ENCODE measurements at places on chromosomes 12 and 14.

DNA sequence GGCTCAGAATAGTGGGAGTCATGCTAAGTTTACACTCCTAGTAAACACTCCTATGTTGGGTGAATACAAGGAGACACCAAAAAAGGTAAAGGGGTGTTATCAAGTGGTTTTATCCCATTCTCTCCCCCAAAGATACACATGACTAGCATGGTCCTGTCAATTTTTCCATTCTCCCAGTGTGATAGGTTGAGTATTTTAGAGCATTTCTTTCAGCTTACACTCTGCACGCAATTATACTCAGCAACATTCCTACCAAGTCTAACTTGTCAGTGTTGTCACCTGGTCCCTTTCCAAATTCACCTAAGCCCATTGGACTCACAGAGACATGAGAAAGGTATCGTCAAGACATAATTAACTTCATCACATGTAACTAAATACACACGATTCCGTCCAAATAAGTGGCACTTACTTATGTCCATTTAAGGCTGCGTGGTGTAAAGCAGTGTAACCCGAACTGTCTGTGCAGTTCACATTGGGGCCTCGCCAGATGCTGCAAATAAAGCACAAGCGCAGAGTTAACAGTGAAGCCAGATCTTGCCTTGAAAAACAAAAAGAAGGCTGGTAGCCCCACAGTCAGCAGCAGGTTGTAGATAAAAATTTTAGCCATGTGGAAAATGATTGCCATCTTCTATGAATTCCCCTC is 159.7 kb downstream of the ANKS1B start:
- no peak for DNase-seq

DNA sequence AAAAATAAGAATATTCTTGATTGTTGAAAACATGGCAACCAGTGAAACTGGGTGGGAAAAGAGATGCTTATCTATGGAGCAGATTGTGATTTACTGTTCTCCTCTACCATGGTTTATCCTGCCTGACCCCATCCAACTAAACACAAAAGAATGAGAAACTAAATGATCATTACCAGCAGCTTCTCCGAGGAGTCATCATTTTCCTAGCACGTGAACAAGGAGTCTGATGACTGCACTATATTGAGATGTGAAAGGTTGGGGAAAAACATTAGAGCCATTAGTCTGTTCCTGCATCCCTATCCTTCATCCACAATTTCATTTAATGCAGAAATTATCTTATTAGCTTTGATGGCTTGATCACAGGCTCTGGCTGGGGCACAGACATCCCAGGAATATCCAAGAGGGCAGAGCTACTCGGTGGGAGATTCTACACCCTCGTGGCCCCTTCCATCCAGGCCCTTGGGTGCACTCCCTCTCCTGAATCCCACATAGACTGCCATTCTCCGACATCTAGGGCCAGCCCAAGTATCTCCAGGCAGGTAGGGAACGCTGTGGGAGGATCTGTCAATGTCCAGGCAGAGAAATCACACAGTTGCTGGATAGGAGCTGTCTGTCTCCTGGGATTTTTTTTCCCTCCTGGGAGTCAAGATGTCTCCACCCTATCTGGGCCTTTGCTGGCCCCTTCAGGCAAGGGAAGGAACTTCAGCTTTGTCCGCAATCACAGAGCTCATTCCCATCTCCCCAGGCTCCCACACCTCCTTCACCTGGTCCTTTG is 43.3 kb upstream of the DHRS4 start:
- no peak for DNase-seq

GRCh38 chr12:116675339-116676107 is 62.3 kb downstream of the SPRING1 start:
- no peak for DNase-seq

GRCh38 chr12:16716928-16717327 is 111.0 kb upstream of the LMO3 start:
- DNase-seq: no peak

DNA sequence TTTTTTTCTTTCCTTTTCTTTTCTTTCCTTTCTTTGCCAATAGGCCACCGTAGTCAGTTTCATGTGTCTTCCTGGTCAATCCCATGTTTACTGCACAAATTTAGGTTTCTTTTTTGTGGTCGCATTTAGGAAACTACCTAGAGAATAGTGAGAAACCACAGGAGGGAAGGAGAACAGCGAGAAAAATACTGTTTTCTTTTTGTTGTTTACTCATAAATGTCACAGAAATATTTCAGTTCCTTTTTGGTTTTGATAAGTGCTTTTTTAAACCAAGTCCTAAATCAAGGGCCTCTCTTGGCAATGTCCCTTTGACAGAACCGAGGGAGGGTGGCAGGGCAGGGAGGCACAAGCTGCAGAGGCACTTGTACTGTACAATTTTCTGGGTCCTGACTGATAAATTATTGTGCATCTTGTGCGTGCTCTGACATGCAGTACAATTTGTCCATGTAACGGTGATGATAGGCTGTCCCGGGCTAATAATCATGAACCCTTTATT is 326.1 kb downstream of the CACNA1C start:
- DNase-seq: no peak

- DNase-seq: no peak
Observed at GRCh38 chr12:114732426-114733030, 48.6 kb upstream of the TBX3 start.
